ENCODE measurements at places on chromosomes 2 and 18.

DNA sequence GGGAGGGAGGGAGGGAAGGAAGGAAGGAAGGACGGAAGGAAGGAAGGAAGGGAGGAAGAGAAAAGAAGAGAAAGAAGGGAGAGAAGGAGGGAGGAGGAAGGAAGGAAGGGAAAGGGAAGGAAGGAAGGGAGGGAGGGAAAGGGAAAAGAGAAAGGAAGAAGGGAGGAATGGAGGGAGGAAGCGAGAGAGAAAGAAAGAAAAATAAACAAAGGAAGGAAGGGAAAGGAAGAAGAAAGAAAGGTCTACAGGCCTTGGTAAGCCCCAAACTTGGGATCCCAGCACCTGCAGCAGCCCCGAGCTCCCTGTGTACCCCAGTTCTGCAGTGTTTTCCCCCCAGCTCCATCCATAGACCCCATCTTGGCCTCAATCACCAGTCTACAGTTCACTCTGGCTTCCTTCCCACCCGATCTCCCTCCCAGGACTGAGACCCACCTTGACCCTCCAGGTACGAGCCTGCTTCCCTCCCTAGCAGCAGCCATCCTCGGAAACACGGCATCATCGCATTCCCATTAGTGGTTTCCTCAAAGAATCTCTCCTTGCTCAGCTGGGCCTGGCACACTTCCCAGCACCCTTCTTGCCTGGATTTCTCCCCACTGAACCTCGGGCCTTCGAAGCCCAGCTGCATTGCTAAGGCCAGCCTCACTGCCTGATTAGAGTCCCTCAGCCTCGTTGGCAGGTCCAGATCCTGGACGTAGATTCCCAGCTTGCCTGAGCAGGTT, 46.1 kb upstream of the SH3BP4 start:
- no peak for DNase-seq

GRCh38 chr2:235779444-235779896, 285.6 kb downstream of the AGAP1 start:
- peak; percentile 73 for DNase-seq

DNA sequence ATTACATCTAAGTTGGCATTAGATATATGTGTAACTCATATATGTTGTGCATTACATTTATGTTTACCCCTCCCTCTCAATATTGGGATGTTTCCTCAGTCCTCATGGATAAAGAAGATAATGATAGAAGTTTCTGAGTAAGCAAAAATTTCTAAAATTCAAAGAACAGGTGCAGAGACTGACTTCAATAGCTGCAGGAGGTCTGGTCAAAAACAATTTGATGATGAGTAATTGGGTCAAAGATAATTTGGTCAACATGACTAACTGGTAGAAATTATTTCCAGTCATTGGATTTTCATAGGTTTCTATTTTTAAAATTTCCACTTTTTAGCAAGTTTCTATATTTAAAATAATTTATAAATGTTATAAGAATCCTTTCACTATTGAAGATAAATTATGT, 1130.9 kb upstream of the SLC39A10 start:
- no peak for DNase-seq

DNA sequence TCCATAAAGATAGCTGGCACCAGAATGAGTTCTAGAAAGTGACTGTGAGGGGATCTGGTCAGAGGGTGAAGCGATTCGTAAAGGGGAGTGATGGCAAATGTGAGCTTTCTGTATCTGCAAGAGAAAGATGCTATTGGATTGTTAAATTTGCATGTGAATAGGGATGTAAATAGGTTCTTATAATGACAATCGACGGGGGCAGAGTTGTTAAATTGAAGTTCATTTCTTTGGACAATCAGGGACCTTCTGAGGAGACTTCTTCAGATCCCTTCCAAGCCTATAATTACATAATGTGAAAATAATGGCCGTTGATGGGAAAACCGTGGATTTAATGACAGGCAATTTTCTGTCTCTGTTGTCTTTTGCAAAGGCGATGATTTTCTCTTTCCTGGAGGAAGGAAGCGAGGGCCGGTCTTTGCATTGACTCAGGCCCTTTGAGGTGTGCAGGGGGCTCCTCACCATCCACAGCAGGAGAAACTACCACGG, 52.2 kb upstream of the TMEM18 start:
- DNase-seq = no peak

- no peak for DNase-seq
Observed at GRCh38 chr2:47501374-47502200, 98.6 kb downstream of the MSH2 start.

DNA sequence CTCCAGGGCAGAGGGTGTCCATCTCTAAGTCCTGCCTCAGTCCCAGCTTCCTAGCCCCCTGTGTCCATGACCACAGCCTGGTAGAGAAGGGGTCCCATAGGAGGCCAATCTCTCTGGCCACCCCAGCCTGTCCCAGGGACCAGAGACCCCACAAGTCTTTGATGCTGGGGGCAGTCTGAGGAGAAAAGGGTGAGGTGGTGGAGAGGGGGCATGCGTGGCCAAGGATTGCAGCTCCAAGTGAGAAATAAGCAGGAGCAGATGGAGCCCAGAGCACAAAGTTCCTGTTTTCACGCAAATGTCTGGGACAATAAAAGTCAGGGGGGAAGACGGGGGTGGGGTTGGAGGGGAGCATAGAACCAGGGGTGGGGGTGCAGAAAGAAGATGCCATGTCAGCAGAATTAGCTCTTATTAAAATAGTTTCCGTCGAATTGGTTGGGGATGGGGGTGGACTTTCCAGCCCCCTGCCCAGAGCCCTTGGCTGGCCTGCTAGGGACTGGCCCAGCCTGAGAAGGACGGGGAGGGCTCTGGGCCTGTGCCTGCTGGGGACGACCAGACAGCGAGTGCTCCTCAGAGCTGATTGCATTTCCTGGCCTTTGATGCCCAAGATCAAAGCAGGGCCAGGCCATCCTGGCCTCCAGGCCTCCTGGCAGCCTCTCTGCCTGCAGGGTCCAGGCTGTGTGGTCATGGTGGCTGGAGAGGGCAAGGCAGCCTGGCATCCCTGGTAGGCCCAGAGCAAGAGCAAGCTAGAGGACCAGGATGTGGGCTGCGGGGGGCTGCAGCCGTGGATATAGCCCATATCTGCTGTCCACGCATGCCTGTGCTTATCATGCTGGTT, 337.1 kb downstream of the DYSF start:
- peak; percentile 60 for DNase-seq

DNA sequence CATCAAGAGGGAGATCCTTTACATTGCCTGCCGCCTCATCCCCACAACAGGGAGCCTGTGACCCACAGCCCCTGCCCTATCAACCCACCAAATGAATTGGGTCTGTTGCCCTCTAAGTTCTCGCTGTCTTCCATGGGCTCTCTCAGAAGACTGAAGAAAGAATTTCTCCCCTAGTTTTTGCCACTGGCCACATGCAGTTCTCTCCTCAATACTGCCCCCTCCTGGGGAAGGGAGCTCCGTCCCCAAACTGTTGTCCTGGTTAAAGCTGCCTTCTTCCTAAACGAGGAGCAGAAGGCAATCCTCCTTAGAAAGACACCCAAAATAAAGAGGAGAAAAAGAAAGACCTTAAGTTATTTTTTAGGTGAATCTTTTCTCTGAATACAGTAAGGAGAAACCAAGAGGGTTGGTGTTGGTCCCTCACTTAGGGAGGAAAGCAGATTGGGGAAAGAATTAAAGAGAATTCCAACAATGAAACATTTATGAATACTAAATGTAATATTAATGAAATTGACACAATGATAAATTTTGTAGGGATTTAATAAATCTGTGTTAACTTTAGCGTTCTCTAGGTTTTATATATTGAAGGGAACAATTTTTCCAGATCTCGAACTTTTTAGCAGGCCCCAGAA, 31.1 kb upstream of the SATB2 start:
- DNase-seq = no peak

- no peak for DNase-seq
Observed at GRCh38 chr2:214075456-214075855, 335.4 kb upstream of the VWC2L start.

- DNase-seq = no peak
Observed at GRCh38 chr18:76212960-76213359, 282.1 kb downstream of the ZNF516 start.

DNA sequence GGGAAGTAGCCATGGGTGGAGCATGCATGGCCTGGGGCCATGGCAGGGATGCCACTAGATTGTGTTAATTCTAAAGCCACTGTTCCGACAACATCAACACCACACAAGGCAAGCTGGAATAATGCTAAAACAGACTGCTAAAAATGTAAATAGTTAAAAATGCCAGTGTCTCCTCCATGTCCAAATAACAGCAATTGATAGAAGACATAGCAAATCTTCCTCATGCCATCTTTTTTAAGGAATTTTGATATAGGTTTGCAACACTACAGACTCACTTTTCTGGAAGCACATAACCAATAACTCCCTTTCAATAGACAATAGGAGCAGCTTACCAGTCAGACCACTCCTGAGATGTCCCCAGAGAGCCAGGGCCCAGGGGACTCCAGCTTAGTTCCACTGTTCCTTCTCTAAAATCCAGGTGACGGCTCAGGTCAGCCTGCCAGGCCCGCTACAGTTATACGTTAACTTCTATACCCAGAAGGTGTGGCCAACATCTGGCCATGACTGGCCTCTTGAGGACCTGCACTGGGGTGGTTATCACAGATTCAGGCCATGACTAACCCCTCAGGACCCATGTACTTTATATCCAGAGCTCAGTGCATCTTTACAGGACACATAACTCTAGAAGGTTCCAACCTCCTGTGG, 20.3 kb downstream of the TUBB6 start:
- DNase-seq = no peak

GRCh38 chr18:49725809-49726674, 87.3 kb downstream of the ACAA2 start:
- DNase-seq = peak; percentile 85

All from left forelimb (tissue), 1 donor.